ENCODE measurements at places on chromosomes 4 and X. TPM values are rescaled to one million over a fixed set of nuclear protein-coding genes. Genes with fewer than 3 reads are reported as not detected.
A peak's percentile ranks its signal among the peaks of the same experiment; 100 is the strongest.

- DNase-seq, result no peak
Measured at GRCh38 chr4:147735413-147736301, 3.8 kb downstream of the ARHGAP10 start.

DNA sequence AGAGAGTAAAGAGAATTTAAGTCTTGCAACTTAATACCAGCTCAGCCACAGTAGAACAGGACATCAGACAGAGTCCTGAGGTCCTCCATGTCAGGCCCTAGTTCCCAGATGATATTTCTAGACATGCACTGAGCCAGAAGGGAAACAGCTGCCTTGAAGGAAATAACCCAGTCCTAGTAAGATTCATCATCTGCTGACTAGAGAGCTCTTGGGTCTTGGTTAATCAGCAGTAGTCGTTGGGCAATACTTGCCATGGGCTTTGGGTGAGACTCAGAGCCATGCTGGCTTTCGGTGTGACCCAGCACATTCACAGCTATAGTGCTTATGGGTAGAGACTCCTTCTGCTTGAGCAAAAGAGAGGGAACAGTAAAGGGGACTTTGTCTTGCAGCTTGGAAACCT is 379.1 kb downstream of the AR start:
- peak; percentile 11 for DNase-seq

VCX gene
- not detected for total RNA-seq

VSIG4 gene
- total RNA-seq, result not detected

GRCh38 chr4:123479944-123480343 is 83.3 kb downstream of the SPRY1 start:
- no peak for DNase-seq

- peak; percentile 79 for DNase-seq
Measured at GRCh38 chr4:94536049-94536448, 84.3 kb downstream of the PDLIM5 start.

FATE1 gene
- not detected for total RNA-seq

ODAPH gene
- 0.13 TPM for total RNA-seq

GRCh38 chrX:56130436-56130835 is 101.7 kb upstream of the KLF8 start:
- DNase-seq, result no peak

GRCh38 chrX:129736491-129736890 is 2.3 kb upstream of the XPNPEP2 start:
- no peak for DNase-seq

DDX53 gene
- not detected for total RNA-seq

DNA sequence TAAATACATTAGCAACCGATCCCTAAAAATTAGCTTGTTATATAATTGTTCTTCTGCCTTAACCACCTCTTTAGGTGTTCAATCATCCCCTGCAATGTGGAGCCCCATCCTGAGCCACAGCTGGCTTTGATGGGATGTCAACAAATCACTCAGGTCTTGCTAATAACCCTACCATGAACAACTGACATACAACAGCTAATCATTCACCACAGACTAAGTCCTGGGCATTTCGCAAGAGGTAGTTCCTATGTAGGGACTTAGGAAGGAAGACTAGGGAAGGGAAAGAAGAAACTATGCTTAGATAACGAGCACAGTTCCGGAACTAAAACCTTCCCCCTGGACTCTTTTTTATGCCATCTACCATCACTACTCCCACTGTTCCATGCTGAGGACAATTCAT is 63.6 kb upstream of the PTCHD1 start:
- DNase-seq, result no peak

DNA sequence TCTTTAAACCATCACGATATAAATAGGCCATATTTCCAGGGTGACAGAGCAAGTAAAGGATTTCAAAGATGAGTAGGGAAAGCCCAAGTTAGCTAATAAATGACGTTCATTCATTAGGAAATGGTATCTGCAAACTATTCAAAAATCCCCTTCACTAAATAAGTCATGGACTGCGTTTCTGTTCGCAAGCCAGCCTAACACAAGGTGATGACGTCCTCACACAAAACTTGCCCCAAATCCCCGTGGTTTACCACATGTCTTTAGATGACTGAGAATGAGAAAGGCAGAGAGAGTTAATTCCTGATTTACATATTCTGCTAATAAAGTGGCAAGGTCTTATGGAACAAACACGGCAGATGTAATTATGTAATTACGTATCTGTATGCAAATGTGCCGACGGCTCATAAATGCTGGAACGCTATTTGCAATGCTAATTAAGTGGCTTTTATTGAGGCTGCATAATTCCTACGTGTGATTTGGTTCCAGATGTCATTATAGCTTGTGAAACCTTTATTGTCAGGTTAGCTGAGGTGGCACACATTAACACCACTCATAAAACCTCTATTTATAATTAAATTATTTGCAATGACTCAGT is 437.7 kb upstream of the FRG1 start:
- DNase-seq, result no peak

EDA gene
- total RNA-seq, result 0.08 TPM

GRCh38 chr4:153074936-153075630 is 129.2 kb upstream of the TRIM2 start:
- no peak for DNase-seq

GPRASP1 gene
- total RNA-seq, result 1.8 TPM

- no peak for DNase-seq
Measured at GRCh38 chr4:164890691-164891090, 13.7 kb downstream of the APELA start.

- DNase-seq, result no peak
Measured at GRCh38 chr4:99463566-99463965, 28.4 kb upstream of the ADH7 start.

Measured in myocyte (in vitro differentiated cells).